ENCODE measurements at places on chromosomes 1 and 21. TPM values are rescaled to one million over a fixed set of nuclear protein-coding genes. Genes with fewer than 3 reads are reported as not detected.

DNA sequence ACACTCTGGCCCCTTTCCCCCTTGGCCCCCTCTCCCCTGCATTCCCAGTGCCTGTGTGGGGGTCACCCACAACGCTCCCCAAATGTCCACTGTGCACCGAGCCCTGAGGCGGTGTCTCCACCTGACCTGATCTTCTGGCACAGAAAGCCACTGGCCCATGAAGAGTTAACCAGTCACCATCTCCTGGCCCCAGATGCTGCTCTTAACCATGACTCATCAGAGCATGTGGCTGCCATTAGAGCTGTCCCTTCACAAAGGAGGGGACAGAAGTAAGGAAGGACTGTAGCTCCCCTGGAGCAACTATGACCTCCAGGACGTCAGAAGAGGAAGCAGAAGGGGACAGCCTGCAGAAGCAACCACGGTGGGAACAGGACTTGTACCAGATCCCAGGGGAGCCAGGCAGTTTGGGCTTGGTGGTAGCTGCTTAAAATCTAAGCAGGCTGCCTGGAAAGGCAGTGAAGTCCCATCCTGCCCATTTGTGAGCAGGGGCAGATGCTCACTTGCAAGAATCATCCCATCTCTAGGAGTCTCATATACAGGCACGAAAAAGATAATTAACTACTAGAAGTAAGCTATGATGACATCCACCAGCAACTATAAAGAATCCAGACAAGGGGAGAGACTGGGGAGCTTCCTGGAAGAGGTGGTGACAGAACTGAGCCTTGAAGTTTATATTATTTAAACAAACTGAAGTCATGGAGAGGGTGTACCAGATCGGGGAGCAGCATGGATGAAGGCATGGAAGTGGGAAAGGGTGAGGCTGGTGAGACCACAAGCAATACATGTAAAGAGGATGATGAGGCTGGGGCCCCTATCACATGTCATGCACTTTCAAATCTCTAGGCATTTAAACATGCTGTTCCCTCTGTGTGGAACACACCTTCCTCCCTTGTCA, 1.1 kb upstream of the TTC39A start:
- DNase-seq: no peak

GRCh38 chr1:174051956-174052355, 29.8 kb upstream of the RC3H1 start:
- no peak for DNase-seq

DNA sequence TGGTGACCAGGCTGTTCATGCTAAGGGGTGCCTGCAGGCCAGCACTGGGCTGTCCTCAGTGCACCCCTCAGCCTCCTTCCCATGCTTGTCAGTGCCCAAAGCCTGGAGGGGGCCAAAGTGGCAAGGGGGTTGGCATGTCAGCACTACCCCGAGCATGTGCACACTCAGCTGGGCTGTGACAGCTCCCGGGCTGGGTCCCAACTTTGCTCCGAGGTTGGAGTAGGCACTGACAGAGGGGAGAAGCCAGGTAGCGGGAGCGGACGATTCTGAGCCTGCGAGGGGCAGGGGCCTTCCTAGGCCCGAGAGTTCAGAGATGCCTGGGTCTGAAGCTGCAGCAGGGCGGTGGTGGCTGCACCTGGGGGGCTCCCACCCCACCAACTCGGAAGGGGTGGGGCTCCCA, 119.0 kb downstream of the MAST2 start:
- DNase-seq: peak; percentile 81

GRCh38 chr1:23838401-23838866, 13.2 kb upstream of the HMGCL start:
- DNase-seq: peak; percentile 70

GRCh38 chr1:34359411-34359810, 182.7 kb downstream of the C1orf94 start:
- no peak for DNase-seq

- DNase-seq: no peak
Measured at GRCh38 chr1:114022877-114023276, 43.6 kb downstream of the OLFML3 start.

- no peak for DNase-seq
Measured at GRCh38 chr21:17545007-17545406, 32.2 kb downstream of the CXADR start.

- DNase-seq: no peak
Measured at GRCh38 chr1:232538224-232538942, 91.5 kb downstream of the SIPA1L2 start.

- DNase-seq: no peak
Measured at GRCh38 chr1:231557898-231558707, 29.6 kb downstream of the TSNAX start.

GRCh38 chr1:6001992-6002576, 9.9 kb upstream of the NPHP4 start:
- DNase-seq: peak; percentile 62

GRCh38 chr1:24586970-24587820, 31.3 kb downstream of the NCMAP start:
- no peak for DNase-seq

GRCh38 chr21:20902511-20902910, 95.7 kb upstream of the NCAM2 start:
- no peak for DNase-seq

DNA sequence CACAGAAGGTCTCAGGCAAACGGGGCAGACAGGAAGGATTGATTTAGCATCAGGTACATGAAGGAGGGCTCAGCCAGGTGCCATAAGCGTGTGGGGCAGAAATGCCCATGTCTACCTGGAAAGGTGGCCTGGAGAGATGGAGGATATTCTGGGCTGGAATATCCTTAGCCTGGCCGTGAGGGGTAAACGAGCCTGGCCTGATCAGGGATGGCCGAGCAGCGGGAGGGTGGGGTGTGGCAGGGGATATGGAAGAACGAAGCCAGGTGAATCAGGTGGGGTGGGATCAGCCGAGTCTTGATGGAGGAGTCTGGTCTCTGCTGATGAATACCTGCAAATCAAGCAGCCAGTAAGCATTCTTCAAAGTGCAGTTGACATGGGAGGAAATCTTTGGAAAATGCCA, 35.5 kb upstream of the TTC22 start:
- DNase-seq: no peak

DNA sequence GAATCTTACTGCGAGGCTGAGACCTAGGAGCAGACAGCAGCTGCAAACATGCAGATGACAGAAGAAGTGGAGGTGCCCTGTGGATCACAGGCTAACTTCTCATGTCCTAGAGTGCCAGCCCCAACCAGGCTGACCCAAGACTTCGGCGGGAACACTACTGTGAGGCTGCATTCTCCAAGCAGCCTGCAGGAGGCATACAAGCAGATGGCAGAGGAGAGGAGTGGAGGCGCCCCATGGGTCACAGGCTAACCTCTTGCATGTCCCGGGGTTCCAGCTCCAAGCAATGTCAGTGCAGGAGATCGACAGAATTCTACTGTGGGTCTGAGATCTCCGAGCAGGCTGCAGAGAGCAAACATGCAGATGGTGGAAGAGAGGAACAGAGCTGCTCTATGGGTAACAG, 98.1 kb upstream of the ZNF678 start:
- no peak for DNase-seq

- no peak for DNase-seq
Measured at GRCh38 chr1:200729863-200730262, 8.8 kb upstream of the CAMSAP2 start.

DNA sequence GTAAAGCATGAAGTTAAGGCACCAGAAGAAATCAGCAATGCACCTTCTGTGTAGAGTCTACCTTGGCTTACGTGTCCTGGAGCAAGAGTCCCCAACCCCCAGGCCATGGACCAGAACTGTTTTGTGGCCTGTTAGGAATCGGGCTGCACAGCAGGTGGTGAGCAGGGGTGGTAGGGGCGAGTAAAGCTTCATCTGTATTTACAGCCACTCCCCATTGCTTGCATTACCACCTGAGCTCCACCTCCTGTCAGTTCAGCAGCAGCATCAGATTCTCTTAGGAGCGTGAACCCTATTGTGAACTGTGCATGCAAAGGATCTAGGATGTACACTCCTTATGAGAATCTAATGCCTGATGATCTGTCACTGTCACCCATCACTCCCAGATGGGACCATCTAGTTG, 21.5 kb downstream of the ZMYND12 start:
- DNase-seq: no peak

DNA sequence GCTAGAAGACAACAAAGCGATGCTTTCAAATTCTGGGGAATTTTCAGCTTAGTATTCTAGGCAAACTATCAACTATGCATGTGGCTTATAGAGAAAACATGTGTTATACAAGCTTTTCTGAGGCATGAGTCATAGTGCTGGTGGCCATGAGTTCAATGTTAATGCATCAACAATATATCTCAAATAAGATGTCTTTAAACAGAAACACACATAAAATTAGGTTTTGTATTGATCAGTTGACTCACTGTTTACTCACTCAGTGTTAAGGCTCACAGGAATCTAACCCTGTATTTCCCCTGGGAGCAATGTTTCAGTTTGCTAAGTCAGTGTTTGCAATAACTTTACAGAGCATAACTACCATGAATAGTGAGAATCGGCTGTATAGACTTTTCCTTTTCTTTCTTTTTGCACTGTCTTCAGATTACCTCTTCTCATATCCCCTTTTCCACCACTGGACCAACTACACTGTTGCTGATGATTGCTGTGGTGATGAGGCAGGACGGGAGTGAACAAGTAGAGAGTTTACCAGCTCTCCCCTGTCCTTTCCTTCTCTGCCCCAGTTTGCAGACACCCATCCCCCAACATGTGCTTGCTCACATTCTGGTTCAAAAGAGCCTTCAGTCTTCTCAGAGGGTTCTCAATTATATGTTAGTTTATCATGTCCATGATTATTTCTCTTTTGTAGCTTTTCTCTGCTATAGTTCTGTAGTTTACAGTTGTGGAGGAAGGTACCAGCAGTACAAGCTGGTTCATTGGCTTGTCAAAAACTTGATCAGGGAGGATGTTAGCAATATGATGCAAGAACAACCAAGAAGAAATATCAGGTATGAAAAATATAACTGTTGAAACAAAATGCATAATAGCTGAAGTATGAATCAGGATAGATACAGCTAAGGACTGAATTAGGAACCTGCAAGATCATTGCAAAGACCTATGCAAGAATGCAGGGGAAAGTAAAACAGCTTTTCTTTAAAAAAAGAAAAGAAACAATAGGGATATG, 23.9 kb downstream of the CD2 start:
- no peak for DNase-seq

- DNase-seq: no peak
Measured at GRCh38 chr1:205938682-205939081, 4.6 kb downstream of the SLC26A9 start.

GRCh38 chr1:65027666-65028358, 61.5 kb upstream of the JAK1 start:
- DNase-seq: peak; percentile 75

GRCh38 chr1:25813734-25814471, 5.9 kb upstream of the MTFR1L start:
- no peak for DNase-seq

GRCh38 chr1:154557248-154557938, 1.1 kb downstream of the UBE2Q1 start:
- no peak for DNase-seq

GRCh38 chr1:178485541-178485981, 11.2 kb downstream of the CLEC20A start:
- no peak for DNase-seq

DNA sequence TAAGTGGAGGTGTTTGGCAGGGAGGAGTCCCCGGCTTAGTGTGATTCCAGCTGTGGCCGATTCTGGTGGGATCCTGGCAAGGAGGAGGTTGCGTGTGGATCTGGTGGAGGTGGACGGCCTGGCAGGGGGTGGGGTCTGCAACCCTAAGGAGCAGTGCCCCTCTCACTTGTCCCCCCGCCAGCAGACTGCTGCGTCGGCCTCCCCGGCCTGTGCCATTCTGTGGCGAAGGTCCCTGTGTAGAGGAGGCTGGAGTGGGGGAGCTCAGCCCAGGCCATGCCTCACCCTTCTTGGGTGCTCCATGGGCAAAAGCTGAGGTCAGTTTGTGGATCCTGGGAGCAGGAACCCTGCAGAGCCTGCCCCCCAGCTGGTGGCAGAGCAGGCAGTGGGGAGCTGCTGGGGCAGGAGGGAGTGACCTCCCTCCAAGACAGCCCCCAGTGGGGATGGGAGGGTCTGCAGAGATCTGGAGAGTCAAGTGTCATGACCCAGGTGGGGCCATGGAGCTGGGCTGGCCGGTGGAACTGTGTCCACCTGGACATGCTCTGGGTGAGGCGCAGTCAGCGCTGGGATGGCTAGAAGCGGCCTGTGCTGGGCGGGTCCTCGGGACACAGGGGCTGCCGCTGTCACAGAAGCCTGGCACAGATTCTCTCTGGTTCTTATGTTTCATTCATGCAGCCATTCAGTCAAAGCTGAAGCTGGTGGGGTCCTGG, 5.3 kb downstream of the MIB2 start:
- no peak for DNase-seq

- DNase-seq: no peak
Measured at GRCh38 chr1:28864695-28865094, 49.7 kb upstream of the EPB41 start.

OR2G6 gene
- total RNA-seq: not detected

CSF3R gene
- 3.8 TPM for total RNA-seq

BACE2 gene
- total RNA-seq: 16.0 TPM

RUNX1 gene
- total RNA-seq: 1.5 TPM

MMP23B gene
- total RNA-seq: 93.8 TPM

ETV3L gene
- total RNA-seq: not detected

RAB3GAP2 gene
- total RNA-seq: 20.3 TPM

ANKRD45 gene
- 0.25 TPM for total RNA-seq

RNF186 gene
- not detected for total RNA-seq

LCE1A gene
- total RNA-seq: not detected

BCL2L15 gene
- total RNA-seq: not detected

MTARC2 gene
- 22.6 TPM for total RNA-seq

E2F2 gene
- 0.16 TPM for total RNA-seq

TACSTD2 gene
- 0.16 TPM for total RNA-seq

ZYG11B gene
- total RNA-seq: 68.3 TPM

KIAA1614 gene
- 9.1 TPM for total RNA-seq

NECTIN4 gene
- not detected for total RNA-seq

EPHA2 gene
- 9.6 TPM for total RNA-seq

KLHDC9 gene
- 9.1 TPM for total RNA-seq

ASAP3 gene
- 44.4 TPM for total RNA-seq

Measured in left ventricle myocardium inferior (tissue), 1 donor.